ENCODE measurements at places on chromosomes 5 and 9.

GRCh38 chr5:61563401-61563800 is 231.3 kb downstream of the ZSWIM6 start:
- no peak for DNase-seq

- DNase-seq: no peak
These were observed 674 bp downstream of the LHFPL2 start for GRCh38 chr5:78647838-78648358.

DNA sequence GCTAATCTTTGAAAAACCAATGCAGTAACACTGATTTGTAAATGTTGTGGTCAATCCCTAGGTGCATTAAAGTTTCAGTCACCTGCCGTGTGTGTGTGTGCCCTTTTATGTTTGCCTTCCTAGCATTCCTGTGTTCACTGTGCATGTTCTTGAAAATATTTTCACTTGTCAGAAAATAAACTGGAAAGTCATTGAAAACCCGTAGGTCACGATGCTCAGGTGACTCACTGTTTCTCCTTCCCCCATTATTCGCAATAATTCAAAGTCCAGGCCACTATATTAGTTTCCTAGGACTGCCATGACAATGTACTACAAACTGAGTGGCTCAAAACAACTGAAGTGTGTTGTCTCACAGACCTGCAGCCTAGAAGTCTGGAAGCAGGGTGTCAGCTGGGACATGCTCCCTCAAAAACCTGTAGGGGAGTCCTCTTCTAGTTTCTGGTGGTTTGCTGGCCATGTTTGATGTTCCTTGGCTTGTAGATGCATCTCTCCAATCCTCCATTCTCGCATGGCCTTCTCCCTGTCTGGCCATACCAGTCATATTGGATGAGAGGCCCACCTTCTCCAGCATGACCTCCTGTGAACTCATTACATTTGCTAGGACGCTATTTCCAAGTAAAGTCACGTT is 29.3 kb downstream of the MARVELD2 start:
- no peak for DNase-seq

DNA sequence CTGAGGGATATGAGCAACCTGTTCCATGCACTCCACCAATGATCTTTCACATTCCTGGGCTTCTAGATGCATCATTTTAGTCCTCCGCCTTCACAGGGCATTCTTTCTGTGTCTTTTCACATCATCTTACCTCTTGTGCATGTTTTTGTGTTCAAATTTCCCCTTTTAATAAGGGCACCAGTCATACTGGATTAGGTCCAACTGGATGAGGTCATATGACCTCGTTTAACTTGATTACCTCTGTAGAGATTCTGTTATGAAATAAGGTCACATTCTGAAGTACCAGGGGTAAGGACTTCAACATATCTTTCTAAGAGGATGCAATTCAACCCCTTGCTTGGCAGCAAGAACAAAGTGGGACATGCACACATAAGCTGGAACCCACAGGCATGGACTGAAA is 335.3 kb upstream of the TLE4 start:
- DNase-seq: no peak

- no peak for DNase-seq
These were observed 1.7 kb downstream of the RAB14 start for GRCh38 chr9:121199921-121200320.

GRCh38 chr9:121289772-121290370 is 21.9 kb downstream of the GSN start:
- no peak for DNase-seq

GRCh38 chr5:65246741-65247140 is 235.0 kb downstream of the ADAMTS6 start:
- no peak for DNase-seq

DNA sequence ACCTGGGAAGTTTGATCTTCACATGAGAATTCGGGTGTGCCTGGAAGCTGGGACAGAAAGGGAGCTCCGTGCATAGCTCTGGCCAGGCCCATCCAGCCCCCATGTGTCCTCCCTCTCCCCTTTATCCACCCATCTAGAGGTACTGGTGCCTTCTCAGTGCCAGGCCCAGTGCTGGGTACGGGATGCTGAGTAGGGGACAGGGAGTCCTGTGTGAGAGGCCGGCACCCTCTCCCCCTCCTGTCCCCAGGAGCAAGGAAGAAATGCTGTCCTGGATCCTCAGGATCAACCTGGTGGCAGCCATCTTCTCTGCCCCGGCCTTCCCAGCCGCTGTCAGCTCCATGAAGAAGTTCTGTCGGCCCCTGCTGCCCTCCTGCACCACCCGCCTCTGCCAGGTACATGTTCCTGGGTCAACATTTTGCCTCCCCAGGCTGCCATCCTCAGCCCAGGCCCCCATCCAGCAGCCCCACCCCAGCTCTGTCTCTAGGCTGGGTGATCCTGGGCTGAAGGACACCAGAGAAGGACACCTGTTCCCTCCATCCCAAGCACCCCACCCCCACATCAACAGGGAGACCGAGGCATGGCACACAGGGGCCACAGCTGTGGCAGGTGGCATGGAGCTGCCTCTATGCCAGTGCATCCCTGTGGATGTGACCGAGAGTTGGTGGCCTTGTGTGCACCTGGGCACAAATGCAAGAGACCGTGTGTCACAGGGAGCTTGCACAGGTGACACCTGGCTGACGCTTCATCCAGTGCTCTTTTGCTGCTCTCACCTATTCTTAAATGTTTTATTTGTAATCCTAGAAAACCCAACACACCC is 43.0 kb downstream of the PSD2 start:
- no peak for DNase-seq

DNA sequence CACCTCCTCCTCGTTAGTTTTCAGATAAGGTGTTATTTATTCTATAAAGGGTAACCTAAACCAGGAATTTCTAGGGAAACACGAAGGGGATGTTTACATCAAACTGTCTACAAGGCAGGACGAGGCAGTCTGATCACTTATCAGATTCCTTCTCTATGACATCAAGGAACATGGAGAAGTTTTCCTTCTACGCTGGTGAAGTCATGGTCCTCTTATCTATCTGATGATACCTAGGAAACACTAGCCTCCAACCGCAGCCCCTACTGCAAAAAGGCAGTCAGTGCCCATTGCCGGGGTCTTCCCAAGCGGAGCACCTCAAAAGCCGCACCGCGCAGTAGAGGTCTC is 1.5 kb downstream of the MPDZ start:
- DNase-seq: no peak

- no peak for DNase-seq
These were observed 92.6 kb downstream of the EFNA5 start for GRCh38 chr5:107578051-107578635.

DNA sequence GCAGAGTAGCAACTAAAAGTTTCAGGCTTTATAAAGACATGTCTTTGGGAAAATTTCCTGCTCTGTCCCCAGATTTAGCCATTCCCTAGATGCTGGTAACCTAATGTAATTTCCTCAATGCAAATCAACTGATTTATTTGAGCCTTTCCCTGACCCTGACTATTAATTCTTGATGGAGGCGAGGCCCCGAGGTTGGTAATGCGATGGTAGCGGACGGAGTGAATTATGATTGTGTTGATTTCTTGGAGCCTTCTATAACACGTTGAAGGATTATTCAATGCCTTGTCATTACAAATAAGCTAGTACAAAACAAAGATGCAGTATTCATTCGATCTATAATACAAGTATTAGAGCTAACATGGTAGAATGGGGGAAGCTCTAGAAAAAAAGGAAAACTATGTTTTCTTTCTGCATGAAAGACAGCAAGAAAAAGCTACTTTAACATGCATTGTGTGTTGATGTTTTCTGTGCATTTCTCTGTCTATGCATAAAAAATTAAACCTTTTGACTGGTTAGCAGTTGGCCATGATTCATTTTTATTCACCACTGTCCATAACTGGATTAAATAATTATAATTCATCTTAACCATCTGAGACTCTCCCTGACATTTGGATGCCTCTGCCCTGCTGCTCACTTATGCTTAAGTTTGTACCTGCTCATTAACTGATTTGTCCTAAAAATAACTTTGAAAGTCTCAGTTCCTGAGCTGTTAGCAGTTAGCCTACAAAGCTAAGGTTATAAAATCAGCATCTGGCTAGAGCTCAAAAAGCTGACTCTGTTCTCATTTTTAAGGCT is 490.2 kb upstream of the NUDT12 start:
- DNase-seq: no peak

DNA sequence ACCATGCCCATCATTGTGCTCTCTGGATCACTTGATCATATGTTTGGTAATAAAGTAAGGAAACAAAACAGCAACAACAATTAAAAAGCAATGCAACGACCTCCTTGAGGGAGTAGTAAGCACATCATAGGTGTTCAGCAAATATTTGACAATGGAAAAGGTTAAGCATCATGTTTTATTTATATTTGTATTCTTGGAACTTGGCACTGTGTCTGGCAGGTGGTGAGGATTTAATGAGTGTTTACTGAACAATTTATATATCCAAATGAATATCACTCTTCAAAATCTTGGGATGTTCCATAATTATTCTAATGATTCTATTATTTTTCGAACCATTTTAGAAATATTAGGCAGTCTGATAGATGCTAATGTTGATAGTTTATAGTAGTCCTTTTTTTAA is 6.2 kb downstream of the PIP5K1B start:
- DNase-seq: no peak

GRCh38 chr5:138457531-138458275 is 7.6 kb upstream of the EGR1 start:
- DNase-seq: no peak

DNA sequence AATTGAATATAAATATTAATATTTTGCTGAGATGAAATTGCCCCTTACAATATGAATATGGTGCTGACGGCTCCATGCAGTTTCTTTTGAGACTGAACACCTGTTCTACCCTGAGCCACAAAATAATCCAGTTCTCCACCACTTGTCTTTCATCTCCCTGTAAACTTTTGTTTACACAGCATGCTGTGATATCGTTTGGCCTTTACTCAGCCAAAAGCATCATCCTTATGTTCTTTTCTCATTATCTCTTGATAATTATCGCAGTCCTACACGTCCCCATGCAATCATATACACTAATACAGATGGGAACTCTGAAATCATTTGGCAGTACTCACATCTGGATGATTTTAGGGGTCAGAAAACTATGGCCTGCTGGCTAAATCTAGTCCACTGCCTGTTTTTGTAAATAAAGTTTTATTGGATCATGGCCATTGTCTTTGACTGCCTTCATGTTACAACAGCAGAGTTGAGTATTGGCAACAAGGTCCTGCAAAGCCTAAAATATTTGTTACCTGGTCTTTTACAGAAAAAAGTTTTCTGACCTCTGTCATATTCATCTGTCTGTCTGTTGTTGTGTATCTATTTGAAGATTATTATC is 53.3 kb downstream of the AOPEP start:
- no peak for DNase-seq

DNA sequence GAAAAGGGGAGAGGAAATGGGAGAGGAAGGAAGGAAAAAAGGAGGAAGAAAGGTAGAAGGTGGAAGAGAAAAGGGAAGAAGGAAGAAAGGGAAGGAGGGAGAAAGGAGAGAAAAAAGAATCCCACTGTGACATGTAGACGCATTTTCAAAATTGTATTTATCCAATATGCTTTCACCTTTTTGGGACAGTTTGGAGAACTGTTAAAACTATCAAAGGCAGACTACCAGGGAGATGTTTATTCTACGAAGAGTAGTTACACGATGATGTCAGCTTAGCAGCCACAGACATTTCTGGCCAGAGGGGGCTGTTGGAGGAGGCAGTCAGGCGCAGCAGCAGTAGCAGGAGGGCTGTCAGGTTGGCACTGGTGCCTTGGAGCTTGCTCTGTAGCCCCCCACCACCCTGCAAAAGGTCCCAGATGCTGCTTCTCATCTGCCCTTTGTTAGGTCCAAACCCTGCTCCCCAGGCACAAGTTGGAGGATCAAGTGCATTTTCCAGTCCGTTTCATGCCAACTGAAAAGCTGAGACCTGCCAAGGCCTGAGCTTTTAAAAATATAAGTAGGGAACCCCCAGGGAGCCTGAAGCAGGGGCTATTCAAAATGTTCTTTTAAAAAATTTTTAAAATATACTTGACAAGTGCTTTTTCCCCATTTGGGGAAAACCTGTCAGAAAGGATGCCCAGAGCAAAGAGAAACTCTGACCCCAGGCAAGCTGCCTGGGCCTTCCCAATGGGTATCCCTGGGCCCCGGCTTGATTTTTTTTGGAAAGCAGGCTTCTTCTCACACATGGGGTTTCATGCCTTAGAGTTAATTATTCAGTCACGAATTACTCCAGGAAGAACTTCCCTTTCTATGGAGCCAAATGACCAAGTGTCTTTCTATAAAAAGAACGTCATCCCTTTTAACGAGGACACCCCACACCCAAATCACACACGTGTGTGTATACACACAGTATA is 203.3 kb downstream of the SLIT3 start:
- DNase-seq: no peak

DNA sequence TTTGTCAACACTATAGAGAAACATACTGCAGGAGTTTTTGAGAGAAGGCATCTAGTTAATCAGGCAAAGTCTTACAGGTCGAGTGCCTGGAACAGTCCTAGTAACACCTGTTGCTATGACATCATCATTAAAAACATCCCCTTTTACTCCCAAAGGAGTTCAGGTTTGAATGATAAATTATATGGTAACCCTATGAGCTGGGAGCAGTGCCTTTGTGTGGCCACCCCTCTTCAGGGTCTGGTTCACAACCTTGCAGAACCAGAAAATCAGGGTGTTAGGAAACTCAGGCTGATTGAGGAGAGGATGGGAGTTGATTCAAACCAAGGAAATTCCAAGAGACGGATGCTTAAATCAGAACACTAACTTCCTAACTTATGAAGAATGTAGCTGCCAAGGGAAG is 179.1 kb upstream of the RASEF start:
- DNase-seq: no peak

DNA sequence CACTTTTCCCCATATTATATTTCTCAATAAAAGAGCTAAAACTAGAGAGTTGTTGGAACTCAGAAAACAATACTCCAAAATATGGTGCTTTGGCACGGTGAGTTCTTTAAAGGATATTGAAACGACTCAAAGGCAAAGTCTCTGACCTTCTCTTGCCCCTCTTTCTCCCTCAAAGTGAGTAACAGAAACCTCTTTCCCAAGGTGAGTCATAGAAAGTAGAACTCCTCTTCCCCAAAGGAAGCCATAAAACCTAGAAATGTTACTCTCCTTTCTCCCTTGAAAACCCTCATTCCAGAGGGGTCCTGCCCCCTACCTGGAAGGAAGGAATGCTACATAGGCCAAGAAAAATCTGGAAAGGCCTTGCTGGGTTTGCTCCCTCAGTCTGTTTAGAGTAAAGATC is 47.5 kb downstream of the RAPGEF6 start:
- DNase-seq: no peak

GRCh38 chr9:128257086-128257825 is 18.6 kb downstream of the GOLGA2 start:
- no peak for DNase-seq

Measured in esophagus squamous epithelium (tissue), 5 donors.